Anterior cingulate cortex (tissue), 58 donors: ENCODE measurements at places on chromosomes 5 and 9.

DNA sequence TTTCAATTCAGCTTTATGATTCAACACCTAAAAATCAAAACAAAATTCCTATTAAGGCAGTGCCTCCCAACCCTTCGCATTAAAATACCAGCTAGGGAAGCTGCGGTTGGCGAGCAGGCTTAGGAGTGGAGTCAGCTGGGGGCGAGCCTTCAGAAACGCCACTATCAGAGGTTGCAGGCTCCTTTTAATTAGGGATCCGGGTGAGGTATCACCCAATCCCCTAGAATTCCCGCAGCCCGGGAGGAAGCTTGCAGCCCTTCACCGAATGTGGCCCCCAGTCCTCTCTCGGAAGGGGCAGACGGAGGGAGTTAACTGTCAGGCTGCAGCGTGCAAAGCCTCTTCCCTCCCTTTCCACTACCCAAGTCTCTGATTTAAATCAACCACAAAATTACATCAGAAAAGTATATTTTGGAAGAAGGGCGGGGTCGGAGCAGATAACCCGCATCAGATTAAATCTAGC lies 1.7 kb downstream of the STC2 start:
- DNase-seq = no peak

GRCh38 chr9:106920701-106921283 lies 57.8 kb downstream of the ZNF462 start:
- no peak for DNase-seq

DNA sequence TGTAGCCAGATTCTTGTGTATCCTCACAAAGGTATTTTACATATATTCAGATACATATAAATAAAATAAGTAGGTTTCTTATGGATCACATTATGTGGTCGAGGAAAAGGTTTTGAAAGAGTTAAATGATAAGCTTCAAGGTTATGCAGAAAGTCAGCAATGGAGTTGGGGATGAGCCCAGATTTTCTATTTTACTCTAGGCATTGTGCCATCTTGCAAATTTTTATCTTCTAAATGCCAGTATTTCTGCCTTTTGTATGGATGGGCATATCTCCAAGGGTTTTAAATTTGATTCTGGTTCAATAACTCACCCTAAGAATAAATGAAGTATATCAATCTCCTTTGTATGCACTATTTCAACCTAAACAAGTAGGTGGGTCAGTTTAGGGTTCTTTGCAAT lies 410.7 kb downstream of the DMRTA1 start:
- no peak for DNase-seq

GRCh38 chr9:88926781-88927505 lies 64.3 kb upstream of the S1PR3 start:
- DNase-seq = no peak

DNA sequence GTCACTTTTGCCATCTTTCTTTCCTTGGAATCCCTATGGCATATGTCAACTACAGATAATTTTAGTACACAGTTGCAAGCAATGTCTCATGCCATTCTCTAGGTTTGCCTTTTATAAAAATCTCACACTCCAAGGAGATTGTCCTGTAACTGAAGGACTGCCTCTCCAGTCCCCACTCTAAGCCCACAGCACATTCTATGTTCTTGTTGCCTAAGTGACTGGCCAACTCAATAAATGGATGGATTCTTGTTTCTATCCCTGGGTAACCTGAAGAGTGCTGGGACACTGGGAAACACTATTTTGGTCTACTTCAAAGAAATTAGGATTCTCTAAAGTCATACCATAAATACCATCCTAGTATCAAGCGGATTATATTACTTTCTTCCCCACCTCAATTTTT lies 145.0 kb downstream of the PLCXD3 start:
- no peak for DNase-seq

DNA sequence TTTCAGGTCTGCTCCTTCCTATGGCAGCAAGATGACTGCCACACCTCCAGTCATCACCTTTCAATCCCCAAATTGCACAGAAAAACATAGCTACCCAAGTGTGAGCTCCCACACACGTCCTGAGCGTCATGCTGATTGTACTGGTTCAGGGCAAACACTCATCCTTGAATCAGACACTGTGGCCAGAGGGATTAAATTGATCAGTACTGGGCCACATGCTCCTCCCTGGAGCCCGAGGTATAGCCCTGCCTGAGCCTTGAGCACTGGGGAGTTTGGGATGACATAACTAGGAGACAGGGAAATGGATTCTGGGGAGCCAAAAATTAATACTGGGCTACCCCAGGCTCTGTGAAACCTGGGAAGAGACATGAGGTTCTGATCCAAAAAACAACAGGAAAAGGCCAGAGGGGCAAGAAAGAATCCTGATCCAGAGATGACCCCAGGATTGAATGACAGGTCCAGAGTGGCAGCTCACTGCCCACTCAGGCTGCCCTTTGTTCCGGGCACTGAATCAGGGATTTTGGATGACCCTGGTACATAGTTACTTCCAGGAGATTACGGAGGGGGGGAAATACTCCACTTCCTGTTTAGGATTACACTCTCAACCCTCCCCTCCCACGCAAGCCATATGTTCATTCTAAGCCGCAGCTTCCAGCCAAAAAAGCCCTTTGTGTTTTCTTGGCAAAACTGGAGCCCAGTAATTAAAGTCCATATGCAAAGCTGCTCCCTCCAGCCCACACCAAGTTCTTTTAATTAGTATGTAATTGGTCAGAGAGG lies 141.6 kb upstream of the SPRY4 start:
- no peak for DNase-seq

GRCh38 chr5:74541381-74541781 lies 99.1 kb downstream of the ENC1 start:
- no peak for DNase-seq

DNA sequence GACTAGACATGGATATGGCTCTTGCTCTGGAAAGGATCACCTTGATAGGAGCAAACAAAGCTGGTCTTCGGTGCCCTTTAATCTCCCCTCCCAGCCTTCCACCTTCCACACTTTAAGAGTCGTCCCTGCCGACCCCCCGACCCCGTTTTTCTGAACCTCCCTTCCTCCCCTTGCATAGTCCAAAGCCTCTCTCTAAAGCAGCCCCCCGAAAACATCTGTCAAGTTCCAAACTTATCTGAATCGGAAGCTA lies 423 bp upstream of the NUP214 start:
- DNase-seq = no peak

DNA sequence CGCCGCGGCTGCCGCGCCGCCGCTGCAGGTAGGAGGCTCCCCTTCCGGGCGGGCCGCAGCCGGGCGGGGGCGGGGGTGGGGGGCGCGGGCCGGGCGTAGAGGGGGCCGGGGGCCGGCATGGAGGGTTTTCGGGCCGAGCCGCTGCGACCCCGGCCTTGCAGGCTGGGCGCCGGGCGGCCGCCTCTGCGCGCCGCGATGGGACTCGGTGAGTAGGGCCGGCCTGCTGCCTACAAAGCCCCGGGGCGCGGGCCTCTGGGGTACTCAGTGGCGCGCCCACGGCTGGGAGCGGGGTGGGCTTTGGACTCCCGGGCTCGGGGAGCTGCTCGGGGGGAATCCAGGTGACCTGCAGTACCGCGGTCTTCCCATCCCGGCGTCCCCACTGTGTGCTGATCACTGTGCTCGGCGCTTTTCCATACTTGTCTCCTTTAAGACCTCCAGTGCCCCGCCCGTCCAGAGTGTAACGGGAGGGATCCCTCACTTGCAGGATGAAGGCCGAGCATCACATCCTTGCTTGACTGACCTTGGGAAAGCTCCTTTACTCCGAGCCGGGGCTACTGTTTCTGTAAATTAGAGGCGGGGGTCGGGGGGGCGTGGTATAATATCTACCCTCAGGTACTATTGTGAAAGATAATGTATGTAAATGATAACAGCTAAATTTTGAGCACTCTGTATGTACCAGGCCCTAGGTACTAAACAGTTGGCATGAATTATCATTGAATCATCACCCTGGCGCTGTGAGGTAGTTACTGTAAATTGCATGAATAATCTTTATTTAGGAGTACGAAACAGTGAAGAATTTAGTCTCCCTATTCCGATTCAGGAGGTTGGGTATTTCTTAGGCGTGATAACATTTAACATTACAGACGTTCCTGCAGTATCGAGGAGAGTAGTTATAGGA lies 672 bp downstream of the MSANTD3 start:
- no peak for DNase-seq

DNA sequence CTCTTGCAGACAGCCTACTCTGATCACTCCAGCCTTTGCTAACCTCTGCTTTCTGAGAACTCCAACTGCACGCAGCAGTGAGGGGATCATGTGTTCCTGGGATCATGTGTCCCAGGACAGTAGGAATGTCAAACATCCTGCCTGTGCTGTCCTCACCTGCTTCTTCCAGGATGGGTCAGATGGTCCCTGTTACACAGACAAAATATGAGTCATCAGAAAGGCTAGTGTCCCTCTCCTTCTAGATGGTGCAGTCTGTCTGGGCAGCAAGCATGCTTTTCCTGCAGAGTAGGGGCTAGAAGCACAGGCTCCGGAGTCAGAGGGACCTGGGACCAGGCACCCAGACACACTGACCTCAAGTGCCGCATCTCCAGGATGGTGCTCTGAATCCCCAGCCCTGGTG lies 20.1 kb upstream of the SLC25A48 start:
- no peak for DNase-seq

- no peak for DNase-seq
Observed at GRCh38 chr9:76358628-76359280, 35.5 kb downstream of the RFK start.

- DNase-seq = no peak
Observed at GRCh38 chr5:25646421-25647341, 1001.9 kb upstream of the CDH10 start.

DNA sequence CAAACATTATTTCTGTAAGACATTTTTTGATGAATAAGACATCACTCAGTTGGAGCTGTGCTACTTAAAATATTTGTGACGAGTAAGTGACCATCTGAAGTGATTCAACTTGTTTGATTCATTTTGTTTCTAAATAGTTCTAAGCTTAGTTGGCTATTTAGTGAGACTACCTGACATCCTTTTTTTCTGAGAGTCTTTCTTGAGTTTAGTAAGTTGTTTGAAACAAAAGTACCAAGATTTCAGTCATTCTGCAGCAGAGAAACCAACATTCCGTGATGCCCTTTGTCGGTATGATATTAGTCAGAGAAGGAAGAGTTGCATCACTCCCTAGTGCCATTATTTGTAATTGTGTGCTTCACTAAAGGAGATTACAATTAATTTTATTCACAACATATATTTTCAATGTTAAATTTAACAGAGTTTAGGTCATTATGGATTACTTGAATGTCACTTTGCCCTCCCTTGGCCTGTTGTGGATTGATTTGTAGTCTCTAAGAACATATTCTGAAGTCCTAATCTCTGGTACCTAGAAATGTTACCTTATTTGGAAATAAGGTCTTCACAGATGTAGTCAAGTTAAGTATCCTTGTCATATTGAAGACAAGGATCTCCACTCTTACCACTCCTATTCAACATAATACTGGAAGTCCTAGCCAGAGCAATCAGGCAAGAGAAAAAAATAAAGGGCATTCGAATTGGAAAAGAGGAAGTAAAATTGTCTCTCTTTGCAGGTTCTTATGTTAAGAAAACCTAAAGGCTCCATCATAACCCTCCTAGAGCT lies 212.2 kb downstream of the PCSK1 start:
- no peak for DNase-seq

DNA sequence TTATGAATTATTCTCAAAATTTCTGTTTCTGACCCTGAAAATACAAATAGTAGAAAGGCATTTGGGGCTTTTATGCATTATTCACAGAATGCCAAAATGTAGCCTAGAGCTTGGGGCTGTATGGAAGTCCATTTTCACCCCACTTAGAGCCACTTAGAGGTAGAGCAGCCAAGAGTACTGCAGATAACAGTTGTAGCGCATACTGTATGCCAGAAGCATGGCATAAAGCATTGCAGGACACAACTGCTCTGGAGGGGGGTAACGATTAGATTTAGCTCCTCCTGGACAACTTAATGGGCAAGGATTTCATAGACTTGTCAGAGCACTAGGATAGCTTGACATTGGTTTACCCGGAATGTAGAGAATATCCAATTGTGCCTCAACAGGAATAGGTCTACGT lies 15.7 kb downstream of the SLC31A1 start:
- no peak for DNase-seq

GRCh38 chr5:115847290-115847689 lies 5.6 kb downstream of the AP3S1 start:
- no peak for DNase-seq

- DNase-seq = no peak
Observed at GRCh38 chr5:118653872-118654271, 334.5 kb downstream of the DTWD2 start.

- no peak for DNase-seq
Observed at GRCh38 chr5:118557251-118557661, 431.1 kb downstream of the DTWD2 start.

DNA sequence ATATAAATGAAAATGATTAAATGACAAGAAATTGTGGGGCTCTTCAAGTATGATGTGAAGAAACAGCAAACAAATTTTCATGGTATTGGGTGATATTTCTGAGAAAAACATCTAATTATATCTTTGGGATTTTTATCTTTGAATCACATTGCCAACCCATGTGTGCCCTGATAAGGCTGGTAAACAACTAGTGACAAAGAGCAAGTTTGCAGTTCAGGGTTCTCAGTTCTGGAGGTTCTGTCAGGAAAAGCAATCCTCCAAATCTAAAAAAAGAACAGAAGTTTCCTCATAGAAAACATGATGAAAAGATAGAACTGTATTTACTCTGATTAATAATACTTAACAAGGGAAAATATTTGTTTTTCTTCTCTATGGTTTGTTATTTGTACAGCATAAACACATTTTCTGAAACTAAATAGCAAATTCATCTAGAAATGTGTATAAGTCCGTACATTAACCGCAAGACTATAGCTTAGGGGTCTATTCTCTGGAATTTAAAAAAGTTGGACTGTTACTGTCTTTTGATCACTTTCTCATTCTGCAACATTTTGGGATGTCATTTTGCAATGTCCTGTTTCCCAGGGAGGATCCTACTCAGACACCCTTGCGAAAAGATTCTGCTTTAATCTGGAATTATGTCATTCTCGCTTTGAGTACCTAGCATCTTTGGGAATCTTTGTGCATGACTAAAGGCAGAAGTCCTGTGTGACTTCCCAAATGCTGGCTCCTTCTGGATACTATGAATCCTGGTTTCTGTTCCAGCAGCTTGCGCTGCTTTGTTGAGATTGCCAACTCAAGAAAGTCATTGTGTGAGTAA lies 308.5 kb downstream of the ADGRV1 start:
- DNase-seq = no peak

DNA sequence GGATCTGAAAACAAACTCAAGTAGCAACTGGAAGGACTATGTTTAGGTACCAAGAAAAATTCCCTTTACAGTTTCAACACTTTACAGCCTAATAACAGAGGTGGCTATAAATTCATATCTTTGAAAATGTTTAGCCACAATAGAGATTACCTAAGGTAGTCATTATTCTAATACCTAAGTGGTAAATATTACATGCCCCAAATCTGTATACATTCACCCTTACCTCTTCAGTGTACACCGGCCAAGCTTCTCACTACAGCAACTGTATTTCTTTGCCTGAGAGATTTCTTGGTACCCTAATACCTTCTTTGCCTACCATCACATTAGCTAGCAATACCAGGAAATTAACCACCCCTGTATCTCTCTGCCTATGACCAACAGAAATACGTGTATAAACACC lies 154.0 kb downstream of the RFX3 start:
- DNase-seq = no peak

DNA sequence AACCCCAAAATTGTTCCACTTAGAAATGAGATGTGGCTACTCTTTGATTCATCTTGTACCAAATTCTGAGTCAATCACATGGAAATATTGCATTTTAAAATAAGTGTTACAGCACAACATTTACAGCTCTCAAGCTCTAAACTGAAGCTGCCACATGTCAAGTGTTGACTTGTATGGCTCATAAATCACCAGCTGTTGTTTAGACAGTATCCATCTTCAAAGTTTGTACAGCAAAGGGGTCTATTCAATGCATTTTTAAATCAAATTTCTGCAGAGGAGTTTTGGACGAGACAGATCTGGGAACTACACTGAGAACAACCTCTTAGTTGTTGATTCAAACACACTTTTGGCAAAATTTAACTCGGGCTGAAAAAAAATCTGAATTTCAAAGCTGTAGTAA lies 31.4 kb downstream of the CHSY3 start:
- DNase-seq = no peak
